ENCODE measurements at places on chromosomes 12 and 14. TPM values are rescaled to one million over a fixed set of nuclear protein-coding genes. Genes with fewer than 3 reads are reported as not detected.

Gene RDH5
- total RNA-seq: 13.0 TPM

Gene RTL1
- total RNA-seq: not detected

Gene VWF
- 331 TPM for total RNA-seq

Gene MLH3
- 19.1 TPM for total RNA-seq

Gene OAS1
- total RNA-seq: 8.4 TPM

Gene OR4N5
- total RNA-seq: not detected

Gene RNF212B
- not detected for total RNA-seq

Gene PRIMA1
- total RNA-seq: 2.2 TPM

DNA sequence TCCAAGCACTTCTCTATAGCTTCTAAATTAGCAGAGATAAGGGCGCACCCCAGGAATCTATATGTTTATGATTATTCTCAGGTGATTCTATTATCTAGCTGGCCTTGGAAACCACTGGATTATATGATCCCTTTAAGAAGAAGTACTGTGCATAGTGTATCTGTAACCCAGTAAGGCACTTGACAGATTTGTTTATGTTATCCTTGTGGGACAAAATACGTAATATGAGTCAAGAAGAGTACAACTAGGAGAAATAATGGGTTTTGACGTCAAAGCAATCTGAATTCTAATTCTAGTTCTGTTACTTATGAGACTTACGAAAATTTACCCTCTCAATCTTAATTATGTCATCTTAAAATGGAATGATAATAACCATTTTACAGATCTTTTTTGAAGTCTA lies 259.6 kb upstream of the NAV3 start:
- no peak for DNase-seq

DNA sequence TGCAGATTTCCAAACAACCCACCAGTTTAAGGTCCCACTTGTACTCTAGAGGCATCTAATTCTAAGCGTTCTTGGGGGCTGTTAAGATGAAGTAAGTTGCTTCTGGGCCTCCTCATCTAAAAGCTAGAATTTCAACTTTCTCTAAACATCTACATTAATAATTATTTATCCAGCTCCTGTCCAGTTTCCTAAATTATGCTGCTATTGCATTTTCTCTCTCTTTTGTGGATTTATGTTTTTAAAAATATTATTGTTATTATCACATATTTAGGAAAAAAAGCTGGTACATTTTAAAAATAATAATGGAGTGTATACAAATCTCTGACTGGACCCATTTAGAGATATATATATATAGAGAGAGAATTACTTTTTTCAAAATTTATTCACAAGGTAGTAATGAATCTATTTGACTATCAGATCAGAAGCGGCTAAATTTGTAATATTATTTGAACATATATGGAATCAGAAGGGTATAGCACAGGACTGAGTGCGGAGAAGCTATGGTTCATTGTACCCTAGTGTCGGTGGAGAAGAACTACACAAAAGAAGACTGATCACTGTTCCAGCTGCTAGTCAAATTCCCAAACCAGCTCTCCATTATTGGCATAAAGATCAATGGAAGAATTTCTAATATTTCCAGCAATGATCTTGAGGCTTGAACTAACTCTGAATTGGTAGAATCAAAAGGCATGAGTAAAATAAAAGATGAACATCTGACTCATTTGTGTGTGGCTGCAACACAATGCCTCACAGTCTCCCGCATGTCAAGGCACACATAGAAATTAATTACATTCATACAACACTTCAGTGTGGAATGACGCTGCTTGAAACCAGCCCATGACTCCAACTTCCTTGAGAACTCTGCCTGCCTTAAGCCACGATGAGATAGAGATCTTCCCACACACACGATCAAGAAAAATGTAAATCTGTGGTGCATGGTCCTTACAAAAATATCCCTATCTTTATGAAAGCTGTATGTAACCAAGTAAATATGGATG lies 433.4 kb upstream of the OR4E1 start:
- DNase-seq: no peak

- no peak for DNase-seq
Measured at GRCh38 chr14:68679746-68680467, 113.0 kb downstream of the ZFP36L1 start.

GRCh38 chr12:12511895-12512711 lies 50.6 kb downstream of the DUSP16 start:
- no peak for DNase-seq

DNA sequence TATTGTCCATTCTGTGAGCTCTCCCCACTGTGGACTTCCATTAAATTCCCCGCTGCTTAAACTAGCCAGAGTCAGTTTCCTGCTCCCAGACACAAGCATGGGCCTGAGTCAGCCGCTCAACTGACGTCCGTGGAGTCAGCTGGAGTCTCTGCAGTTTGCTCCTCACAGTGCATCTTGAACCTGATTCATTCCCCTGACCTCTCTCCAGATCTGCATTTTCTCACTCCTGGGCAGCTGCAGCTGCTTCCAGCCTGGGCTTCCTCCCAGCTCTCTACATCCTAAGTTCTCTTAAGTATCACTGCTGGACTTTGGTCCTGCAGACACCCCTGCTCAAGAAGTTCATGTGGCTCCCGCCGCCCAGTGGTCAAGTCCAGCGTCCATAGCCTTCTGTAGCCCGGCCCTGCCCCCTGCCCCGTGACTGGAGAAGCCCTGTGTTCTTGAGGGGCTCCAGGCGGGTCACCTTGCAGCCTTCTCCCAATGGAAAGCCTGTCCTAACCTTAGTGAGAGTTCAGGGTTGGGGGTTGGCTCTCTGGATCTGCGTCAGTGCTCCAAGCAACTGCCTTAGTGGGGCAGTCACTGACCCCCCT lies 20.0 kb downstream of the NFKBIA start:
- peak; percentile 86 for DNase-seq

DNA sequence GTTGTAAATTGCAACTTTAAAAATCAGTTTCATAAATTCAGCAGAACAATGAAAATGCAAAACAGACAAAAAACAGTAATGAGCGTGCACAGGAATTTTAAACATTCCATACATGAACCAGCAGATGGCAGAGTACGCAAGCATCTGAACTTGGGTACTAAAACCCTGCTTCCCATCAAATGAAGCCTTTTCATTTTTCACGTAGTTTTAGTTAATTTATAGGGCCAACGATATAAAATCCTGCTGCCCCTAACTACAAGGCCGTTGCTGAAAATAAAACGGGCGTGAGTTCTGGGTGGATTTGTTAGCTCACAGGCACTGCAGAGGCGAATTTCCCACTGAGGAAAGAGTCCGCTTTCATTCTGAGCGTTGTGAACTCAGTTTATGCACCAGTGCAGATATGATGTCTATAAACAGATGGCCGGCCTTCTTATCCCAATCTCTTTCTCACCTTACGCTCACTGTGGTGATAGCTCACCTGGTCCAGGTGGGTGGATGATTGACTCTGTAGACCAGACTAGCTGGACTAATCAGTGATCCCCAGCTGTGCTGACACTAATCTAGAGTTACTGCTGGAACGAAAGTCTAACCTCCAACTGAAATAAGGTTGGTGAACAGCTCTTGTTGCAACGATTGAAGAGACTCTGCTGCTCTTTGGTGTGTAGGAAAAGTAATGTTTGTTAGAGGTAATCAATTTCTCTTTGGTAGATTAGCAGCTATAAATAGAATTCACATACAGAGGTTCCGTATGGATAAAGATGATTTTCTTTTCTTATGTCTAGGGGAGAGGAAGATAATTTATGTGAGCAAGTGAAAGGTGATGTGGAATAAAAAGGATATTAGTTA lies 89.2 kb downstream of the PDZRN4 start:
- no peak for DNase-seq

- DNase-seq: no peak
Measured at GRCh38 chr12:16417058-16417457, 69.6 kb downstream of the MGST1 start.

DNA sequence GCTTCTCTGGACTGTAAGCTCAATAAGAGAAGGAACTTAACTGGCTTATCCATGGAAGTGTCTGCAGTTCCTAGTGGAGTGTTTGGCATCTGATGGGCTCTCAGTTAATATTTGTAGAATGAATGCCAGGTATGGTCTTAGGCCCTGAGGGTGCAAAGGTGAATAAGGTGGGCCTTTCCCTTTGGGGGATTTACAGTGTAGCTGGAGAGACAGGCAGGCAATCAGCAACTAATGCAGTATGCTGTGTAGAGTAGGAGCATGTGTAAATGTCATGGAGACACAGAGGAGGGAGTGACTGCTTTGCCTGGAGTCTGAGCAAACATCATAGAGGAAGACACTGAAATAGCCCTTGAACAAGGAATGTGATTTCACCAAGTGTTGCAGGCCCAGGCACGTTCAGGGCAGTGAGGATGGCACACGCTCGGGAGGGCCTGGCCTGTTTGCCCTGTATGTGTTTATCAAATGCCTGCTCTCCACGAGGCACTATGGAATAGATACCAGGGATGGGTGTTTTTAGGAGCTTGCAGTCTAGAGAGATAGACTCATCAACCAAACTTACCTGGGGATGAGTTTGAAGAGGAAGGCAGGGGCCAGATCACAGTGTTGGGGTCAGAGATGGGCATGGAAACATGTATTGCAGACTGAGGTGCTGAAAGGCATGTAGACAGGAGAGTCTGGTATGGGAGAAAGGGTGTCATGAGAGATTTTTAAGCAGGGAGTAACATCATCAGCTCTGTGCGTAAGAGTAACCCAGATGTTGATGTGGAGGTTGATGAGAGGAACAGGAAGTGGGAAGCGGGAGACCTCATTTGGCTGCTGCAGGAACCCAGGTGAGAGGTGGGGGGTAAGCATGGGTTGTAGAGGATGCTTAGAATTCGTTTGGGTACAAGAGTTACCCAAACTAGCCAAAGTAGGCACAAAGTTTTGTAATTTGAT lies 54.1 kb downstream of the PLXNC1 start:
- no peak for DNase-seq

GRCh38 chr14:70921669-70922068 lies 14.4 kb downstream of the PCNX1 start:
- DNase-seq: no peak

GRCh38 chr14:68692916-68693771 lies 99.7 kb downstream of the ZFP36L1 start:
- no peak for DNase-seq

- DNase-seq: no peak
Measured at GRCh38 chr12:51839310-51839947, 9.1 kb downstream of the FIGNL2 start.

DNA sequence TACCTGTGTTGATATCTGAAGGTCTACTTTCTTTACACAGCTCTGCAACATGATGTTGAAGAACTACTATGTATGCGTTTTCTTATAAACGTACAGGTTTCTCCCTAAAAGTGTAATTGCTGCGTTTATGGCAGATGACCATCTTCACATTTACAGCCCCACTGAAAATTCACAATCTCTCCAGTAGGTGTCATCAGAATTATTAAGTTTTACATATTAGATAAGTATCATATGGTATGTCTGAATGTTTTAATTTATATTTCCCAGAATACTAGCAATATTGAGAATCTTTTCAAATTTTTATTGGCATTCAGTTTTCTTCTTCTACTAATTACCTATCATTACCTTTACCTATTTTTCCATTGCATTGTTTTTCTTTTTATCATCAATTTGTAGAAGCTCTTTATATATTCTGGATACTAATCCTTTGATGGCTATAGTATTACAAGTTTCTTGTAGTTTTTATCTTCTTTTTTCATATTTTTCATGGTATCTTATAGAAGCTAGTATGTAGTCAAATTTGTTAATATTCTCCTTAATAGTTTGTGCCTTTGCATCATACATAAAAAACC lies 123.5 kb downstream of the CAPZA3 start:
- no peak for DNase-seq

All from right atrium auricular region (tissue), 2 donors.